ENCODE measurements at places on chromosomes 4 and X.
A peak's percentile ranks its signal among the peaks of the same experiment; 100 is the strongest.

DNA sequence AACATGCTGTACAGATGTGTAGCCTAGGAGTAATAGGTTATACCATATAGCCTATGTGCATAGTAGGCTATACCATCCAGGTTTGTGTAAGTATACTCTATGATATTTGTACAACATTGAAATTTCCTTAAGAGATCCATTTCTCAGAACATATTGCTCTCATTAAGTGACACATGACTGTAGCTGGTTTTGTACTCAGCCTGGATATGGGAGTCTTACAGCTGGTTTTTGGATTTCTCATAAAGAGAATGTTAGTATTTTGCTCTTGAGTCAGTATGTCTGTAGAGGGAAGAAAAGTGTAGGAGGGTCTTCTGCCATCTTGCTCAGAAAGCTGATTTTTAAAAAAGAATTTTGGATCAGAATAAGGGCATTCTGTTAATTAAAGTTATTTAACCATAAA, 85.3 kb downstream of the SMARCA5 start:
- DNase-seq: no peak

DNA sequence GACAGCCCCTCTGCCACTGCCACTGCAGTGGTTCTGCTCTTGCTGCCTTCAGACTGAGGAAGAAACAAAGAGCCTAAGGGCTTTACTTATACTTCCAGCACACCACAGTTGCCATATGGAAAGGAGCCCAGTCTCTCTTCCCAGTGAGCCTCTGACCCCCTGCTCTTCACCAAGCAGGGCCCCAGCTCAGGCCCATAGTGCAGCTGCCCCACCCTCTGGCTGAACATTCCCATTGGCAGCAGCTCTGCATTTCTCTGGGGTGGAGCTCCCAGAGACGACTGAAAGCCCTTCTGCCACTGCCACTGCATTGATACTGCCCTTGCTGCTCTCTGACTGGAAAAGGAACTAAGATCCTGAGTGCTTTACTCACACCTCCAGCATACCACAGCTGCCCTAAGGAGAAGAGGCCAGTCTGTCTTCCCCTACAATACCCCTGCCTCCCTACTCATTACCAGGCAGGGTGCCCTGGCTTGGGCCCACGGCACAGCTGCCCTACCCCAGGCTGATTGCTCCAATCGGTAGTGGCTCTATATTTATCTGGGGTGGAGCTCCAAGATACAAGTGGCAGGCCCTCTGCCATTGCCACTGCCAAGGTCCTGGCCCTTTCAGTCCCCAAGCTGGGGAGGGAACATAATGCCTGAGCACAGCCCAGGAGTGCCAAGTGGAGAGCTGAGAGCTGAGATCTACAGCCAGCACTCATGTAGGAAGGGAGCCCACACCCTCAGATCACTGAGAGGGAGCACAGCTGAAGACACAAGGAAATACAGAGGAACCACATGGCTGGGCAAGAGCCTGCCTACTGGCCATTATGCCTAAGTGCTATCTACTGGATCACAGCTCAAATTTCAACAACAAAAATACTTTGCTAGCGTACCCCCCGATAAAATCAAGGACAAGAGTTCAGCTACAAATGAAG, 36.0 kb downstream of the AWAT2 start:
- DNase-seq: no peak

DNA sequence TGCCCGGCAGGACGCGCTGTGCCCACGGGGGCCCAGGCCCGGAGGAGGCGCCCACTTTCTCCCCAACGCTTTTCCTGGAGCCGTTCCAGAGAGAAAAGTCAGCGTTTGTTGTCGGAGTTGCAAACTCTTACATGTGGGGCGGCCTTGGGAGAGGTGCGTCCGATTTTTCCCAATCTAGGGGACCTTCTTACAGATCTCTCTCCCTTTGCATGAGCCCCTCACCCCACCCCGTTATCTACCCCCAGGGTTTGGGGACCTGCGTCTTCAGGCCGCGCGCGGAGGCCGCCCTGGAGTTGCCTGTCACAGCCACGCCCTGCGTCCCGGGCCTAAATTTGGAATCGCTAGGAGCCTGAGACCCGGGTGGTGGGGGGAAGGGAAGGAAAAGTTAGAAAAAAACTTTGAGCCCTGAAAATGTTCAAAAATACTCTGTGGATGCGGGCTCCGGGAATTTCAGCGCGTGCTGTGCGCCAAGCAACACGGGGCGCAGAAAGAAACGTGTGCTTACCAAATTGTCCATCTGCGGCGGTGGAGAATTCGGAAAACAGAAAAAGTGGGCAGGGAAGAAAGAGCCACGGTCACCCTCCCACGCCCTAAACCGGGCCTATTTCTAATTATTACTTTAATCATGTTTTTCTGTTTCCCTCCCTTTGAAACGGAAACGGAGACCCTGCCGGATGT, 587 bp downstream of the CD99 start:
- peak; percentile 75 for DNase-seq

- DNase-seq: no peak
These were observed 23.1 kb downstream of the DACH2 start for GRCh38 chrX:86171366-86171765.

DNA sequence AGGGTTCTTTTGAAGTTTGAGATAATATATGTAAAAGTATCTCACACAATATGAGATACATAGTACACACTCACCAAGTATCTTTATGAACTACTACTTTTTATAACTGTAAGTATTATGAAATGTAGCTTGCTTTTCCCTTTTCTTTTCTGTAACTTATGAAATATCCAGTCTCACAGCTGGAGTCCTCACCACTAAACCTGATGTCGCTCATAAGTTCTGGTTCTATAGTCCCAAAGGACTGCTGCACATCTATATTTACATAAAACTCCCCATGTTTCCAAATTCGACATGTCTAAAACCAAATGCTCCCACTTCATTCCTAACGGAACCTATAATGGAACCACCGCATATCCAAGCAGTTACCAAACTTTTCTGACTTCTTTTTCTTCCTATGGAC, 186.5 kb upstream of the SLC7A11 start:
- DNase-seq: no peak

DNA sequence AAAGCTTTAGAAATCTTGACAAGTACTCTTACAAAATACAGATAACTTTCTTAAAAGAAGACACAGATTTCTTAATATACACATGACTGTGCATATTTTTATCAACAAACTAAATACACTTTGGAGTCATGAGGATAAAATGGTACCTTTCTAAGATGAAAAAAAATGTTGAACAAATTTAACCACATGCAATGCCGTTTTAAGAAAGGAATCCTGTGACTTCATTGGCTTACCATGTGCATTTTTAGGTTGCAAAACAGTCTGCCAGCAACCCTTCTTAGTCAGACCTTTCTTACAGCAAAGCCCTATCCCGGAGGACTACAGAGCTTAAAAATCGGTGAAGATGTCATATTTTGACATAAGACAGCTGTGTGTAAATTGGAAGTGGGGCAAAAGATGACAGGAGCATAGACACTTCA, 51.7 kb downstream of the GASK1B start:
- DNase-seq: no peak

- no peak for DNase-seq
These were observed 136.6 kb downstream of the ARSF start for GRCh38 chrX:3177851-3178250.

GRCh38 chr4:31307029-31307428, 586.9 kb downstream of the PCDH7 start:
- no peak for DNase-seq

DNA sequence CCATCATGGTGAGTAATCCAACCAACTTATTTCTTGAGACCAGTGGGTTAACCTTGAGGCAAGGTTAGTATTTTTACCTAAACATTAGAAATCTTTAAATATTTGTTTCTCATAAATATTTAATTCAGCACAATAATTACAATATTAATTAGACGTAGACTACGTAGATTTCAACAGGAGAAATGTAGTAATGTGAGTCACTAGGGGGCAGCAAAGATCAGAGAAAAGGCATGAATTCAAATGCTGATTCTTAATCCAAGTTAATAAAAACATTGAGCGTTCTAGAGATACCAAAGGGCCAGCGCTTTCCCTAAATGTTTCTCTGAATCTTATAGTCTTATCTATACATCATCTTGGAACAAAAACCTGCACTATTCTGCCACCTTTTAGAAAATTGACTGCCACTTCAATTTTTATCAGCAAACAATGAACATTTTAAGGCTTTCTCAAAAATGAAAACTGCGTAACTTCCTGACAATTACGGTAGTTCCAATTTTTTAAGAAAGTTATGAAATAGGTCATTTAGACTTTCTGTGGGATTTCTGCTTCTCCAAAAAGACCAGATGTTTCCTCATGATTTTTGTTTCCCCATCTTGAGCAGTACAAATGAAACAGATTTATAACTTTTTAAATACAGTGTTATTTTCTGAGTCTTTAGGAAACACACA, 180.7 kb downstream of the GASK1B start:
- DNase-seq: no peak

DNA sequence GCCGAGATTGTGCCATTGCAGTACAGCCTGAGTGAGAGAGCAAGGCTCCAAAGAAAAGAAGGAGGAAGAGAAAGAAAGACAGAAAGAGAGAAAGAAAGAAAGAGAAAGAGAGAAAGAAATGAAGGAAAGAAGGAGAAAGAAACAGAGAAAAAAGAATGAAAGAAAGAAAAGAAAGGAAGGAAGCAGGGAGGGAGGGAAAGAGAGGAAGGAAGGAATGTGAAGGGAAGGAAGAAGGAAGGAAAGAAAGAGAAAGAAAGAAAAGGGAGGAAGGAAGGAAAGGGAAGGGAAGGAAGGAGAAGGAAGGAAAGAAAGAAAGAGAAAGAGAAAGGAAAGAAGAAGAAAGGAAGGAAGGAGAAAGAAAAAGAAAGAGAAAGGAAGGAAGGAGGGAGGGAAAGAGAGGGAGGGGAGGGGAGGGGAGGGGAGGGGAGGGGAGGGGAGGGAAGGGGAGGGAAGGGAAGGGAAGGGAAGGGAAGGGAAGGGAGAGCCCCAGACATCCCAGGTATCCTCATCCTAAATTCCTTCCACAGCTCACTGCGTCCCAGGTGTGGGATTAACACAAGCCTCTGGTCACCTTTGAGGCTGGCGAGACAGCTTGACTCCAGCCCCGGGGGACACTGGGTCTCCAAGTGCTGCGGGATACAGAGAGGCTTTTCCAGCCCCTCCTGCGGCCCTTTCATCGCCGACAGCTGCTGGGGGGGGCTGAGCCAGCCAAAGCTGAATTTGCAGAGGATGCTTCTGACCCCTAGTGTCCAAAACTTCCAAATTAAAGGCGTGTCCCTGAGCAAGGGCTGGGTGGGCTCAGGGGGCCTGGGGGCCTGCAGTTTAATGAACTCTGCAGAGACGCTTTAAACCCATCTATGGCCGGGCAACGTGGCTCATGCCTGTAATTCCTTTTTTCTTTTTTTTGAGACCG, 24.2 kb upstream of the CSF2RA start:
- no peak for DNase-seq

- DNase-seq: no peak
These were observed 69.8 kb downstream of the SHROOM3 start for GRCh38 chr4:76504613-76505465.

GRCh38 chrX:71532078-71532752, 689 bp upstream of the OGT start:
- no peak for DNase-seq

DNA sequence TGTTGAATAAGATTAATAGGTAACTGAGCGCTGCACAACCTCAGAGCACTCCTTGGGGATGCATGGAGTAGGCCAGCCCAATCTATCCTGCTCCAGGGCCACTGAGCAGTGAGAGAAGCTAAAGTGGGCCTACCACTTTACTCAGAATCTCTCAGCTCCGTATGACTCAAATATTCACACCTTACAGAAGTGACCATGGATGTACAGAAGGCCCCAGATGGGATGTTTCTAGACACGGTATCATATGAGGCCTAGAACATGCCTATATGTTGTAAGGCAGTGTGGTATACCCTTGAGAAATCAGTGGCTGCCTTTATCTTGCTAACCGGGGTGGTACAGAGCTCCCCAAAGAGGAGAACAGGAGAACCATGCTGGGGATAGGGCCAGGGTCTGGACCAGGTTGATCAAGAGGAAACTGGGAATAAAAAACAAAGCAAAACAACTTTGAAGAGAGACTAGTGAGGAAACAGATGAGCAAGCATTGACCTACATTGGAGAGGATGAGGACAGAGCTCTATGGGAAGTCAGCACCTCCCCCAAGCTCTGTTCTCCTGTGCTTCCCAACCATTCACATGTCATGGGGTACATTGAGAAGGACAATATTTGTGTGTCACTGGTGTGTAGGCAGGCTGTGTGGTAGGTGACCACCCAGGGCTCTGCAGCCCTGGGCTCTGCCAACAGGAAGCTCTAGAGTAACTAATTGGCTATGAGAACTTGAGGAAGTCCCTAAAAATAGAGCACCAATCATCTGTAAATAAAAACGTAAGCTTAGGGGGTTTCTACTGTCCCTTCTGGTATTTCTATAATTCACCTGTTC, 31.4 kb downstream of the HOPX start:
- DNase-seq: no peak

GRCh38 chr4:148025981-148026380, 294.1 kb downstream of the ARHGAP10 start:
- DNase-seq: no peak

DNA sequence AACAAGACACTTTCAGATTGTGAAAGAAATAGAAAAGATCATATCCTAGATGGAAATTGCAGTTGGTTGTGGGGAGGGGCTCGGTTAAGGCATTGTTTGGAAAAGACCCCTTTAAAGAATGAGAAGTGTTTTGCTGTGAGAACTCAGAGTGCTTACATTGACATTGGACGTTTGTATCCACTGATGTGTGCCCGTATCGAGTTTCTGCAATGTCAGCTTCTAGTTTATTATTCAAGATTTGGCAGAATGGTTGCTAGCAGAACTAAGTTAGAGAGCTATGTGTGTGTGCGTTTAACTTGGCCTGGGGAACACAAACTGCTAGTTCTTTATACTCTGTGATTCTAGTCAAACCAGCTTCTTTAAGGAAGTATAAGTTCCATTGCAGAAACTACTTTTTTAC, 2702.5 kb downstream of the PCDH7 start:
- no peak for DNase-seq

DNA sequence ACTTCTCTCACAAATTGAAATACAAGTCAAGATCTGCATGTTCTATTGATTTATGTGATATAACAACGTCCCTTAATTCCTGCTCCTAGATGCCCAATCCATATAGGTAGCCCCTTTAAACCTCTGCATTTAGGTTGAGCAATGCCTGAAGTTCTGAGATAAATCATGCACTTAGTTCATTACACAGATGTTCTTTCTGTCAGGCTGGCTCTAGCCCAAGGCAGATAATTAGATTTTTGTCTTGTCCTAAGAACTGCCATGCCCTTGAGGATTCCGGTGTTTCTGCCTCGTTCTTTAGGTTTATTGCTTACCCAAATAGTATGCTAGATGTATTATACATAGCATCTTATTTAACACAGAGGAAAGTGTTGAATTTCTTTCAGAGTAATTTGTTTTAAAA, 143.1 kb downstream of the TRAM1L1 start:
- no peak for DNase-seq

DNA sequence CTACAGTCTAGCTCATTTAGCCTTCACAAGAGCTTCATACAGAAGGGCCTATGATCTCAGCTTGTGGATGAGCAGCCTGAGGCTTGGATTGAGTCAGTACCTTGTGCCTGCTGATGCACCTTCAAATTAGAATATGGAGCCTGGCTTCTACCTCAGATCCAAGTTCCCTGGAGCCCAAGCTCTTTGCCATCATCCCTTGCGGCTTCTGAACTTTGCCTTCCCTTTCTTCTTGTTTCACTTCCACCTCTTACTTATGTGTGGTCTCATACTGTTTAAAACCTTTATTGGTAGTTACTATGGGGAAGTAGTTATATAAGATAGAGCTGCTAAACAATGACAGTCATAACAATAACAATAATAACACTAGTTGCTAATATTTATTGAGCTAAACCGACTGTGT, 84.3 kb upstream of the AFF2 start:
- DNase-seq: no peak
